ENCODE measurements at places on chromosomes 6 and 20.

- DNase-seq: no peak
These were observed 92.5 kb downstream of the SLC24A3 start for GRCh38 chr20:19304886-19305415.

DNA sequence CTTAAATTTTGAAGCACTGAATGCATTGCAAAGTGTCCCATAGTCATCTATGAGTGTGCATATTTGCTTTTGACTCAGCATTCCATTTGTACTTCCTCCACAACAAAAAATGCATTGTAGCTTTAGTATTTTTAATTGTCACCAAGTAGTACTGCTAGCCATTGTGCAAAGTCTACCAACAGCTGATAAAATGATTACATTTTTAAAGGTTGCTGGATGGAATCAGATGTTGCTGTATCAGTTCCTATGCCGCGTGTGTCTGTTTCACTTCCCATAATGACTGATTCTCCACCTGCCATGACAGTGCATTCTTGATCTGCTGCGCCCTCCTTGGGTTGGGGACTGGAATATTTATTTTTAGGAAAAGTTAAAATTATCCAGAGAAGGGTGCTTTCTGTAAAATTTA lies 41.2 kb downstream of the SLX4IP start:
- DNase-seq: no peak

DNA sequence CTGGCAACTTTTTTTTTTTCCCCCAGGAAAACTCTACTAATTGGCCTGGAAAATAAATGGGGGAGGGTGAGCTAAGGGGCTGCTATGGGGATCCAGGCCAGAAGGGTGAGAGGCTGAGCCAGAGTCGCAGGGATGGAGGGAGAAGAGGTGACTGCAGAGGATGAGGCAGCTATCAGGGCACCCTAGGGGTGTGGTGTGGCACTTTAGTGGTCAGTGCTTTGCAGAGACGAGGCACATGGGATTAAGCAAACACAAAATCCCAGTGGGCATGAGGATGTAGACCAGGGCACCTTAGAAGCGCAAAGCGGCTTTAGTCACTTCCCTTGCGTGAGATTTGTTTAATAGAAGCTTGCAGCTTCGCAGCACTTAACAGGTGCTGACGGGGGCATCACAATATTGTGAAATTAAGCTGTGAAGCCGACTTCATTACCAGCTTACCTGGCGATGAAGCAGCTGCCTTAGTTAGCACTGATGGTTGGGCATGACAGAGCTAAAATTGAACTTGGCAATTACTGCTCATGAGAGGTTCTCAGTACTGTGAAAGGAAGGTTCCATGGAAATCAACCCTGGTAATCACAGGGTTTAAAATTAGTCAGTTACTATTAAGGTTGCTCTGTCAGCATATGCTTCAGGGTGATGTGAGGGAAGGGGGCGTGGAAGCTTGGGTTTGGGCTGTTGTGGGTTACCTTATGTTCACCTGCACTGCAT lies 26.0 kb downstream of the TOX2 start:
- DNase-seq: no peak

- no peak for DNase-seq
These were observed 9.2 kb downstream of the PPP1R3G start for GRCh38 chr6:5094327-5094726.

DNA sequence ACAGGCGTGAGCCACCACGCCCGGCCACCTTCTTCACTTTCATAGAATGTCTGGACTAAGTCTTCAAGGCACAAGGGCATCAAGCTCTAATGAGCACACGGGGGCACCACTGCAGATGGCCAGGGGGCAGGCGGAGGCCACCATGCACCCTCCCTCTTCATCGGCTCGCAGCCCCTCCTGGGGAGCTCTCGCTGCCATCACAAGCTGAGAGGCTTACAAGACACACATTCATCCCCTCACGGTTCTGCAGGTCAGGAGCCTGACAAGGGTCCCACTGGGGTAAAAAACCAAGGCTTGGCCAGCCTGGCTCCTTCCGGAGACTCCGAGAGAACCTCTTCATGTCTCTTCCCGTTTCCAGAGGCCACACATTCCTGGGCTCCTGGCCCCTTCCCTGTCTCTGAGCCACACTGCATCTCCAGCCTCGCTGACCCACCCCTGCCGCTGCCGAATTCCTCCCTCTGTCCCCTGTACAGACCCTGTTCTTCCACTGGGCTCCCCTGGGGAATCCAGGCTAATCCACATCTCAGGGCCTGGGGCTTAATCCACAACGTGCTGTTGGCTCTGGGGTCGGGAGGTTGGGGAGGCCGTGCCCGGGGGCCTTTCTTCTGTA lies 19.8 kb downstream of the DLL1 start:
- no peak for DNase-seq

- DNase-seq: no peak
These were observed 392 bp downstream of the TRIM31 start for GRCh38 chr6:30112402-30112994.

DNA sequence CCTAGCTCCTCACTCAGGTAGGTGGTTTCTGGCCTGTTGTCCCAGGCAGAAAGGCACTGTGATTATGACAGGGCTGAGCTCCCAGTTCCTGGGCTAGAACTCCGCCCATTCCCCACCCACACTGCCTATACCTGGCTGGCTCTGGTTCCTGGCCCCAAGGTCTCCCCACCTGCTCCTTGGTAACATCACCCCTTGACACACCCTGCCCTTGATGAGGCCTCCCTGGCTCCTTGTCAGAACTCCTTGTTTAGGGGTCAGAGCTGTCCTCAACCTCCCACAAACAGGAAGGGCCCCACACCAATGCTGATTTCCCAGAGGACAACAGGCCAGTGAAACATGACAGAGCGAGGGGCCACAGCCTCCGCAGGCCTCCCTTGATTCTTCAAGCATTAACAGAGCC lies 15.5 kb upstream of the MYMX start:
- no peak for DNase-seq

- no peak for DNase-seq
These were observed 141.3 kb upstream of the HMGN3 start for GRCh38 chr6:79375635-79376337.

GRCh38 chr6:6829872-6830685 lies 241.6 kb downstream of the LY86 start:
- no peak for DNase-seq

Data from naive thymus-derived CD8-positive, alpha-beta T cell (primary cell).